ENCODE measurements at places on chromosomes 7 and 10. TPM values are rescaled to one million over a fixed set of nuclear protein-coding genes. Genes with fewer than 3 reads are reported as not detected.

Gene AOAH
- total RNA-seq: not detected

Gene AGMO
- not detected for total RNA-seq

Gene PTPRN2
- total RNA-seq: 0.53 TPM

Gene GRK5
- total RNA-seq: 39.7 TPM

Gene PTF1A
- total RNA-seq: not detected

Gene ZNF239
- total RNA-seq: 1.1 TPM

Gene PRR15
- 3.2 TPM for total RNA-seq

Gene NACAD
- 0.85 TPM for total RNA-seq

Gene FEZF1
- not detected for total RNA-seq

Measured in pulmonary artery endothelial cell (primary cell).